Muscle of leg (tissue), 16 donors: ENCODE measurements at places on chromosomes 2 and 18. TPM values are rescaled to one million over a fixed set of nuclear protein-coding genes. Genes with fewer than 3 reads are reported as not detected.

- DNase-seq: peak; percentile 52
Observed at GRCh38 chr2:113126845-113127645, at the start of gene IL1RN. Gene IL1RN, plus strand, starts transcription at chr2:113127598. Its CDS starts 27 bp downstream, at chr2:113127625.

- peak; percentile 81 for DNase-seq
Observed at GRCh38 chr2:46876741-46877384, 38.7 kb downstream of the MCFD2 start.

DNA sequence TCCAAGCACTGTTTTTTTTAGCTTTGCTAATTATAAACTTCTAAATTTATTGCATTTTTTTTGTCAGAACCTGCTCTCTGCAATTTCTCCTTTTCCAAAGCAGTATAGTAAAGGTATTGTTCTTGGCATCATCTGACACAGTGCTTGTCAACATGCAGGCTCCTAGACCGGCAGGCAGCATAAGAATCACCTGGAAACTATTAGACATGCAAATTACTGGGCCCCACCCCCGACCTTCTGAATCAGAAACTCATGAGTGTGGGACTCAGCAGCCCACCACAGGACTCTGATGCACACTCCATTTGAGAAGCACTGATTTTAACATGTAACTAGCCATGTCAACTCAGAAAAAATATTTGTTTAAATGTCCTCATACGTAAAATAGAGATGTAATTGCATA, 551.1 kb upstream of the CELF4 start:
- DNase-seq: no peak

DNA sequence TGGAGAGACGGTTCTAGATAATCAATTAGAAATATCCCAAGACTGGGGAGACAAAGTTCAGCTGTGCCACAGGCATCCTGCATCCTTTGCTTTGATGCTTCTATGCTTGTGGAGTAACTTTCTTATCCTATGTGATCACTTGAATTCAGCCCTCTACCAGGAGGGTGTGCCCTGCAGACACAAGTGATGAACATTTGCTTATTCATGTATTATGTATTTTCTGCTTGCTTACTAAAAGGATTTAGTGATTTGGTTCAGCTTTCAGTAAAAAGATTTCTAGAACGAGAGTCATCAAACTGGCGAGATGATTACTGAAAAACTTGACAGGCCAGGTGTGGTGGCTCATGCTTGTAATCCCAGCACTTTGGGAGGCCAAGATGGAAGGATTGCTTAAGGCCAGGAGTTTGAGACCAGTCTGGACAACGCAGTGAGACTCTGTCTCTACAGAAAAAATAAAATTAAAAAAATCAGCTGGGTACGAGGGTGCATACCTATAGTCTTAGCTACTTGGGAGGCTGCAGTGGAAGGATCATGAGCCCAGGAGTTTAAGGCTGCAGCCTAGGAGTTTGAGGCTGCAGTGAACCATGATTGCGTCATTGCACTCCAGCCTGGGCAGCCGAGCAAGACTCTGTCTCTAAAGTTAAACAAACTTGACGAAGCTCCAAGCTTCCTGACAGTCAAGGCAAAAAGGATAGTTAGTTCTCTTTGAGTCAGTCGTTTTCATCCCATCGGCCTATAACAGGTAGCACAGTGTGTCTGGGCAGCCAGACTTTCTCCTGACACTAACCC, 13.3 kb downstream of the HK2 start:
- DNase-seq: no peak

DNA sequence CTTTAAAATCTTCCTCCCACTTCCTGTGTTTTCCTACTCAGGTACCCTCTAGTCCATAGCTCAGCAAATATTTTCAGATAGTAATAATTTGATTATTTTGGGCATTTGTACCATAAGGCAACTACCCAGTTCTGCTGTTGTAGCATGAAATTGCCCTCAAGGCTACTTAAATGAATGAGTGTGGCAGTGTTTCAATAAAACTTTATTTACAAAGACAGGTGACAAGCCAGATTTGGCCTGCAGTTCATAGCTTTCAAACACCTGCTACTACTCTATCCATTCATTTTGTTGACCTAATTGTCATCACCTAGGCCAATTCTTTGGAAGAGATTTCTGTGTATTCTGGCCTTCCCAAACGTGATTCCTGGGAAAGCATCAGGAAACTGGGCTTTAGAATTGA, 28.9 kb downstream of the NYAP2 start:
- DNase-seq: no peak

Gene PFN4
- 1.8 TPM for polyA plus RNA-seq

GRCh38 chr2:38486213-38487026, 109.3 kb upstream of the ATL2 start:
- no peak for DNase-seq

DNA sequence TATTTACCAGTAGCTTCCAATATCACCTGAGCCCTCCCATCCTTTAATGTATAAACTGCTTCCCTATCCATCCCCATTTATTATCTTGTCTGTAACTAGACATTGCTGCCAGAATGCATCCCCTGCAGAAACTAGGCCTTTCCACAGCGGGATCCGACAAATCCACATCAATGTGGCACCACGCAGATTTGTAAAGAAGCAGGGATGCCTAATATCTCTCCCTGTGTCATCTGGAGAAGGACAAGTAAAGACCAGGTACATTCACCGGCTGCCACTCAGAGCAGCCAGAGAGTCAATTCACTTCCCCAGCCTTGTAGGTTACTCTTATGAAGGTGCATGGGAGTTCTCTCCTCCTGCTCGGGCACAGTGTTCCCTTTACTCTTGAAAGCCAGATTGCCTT, 98.8 kb upstream of the MAP3K20 start:
- no peak for DNase-seq

GRCh38 chr2:71922499-71923142, 225.0 kb downstream of the CYP26B1 start:
- no peak for DNase-seq

Gene FAM237A
- polyA plus RNA-seq: not detected

- no peak for DNase-seq
Observed at GRCh38 chr2:150232871-150233270, 254.6 kb downstream of the RND3 start.

- DNase-seq: no peak
Observed at GRCh38 chr2:171158036-171158789, 2.5 kb downstream of the TLK1 start.

Gene TUBA3D
- 0.11 TPM for polyA plus RNA-seq

DNA sequence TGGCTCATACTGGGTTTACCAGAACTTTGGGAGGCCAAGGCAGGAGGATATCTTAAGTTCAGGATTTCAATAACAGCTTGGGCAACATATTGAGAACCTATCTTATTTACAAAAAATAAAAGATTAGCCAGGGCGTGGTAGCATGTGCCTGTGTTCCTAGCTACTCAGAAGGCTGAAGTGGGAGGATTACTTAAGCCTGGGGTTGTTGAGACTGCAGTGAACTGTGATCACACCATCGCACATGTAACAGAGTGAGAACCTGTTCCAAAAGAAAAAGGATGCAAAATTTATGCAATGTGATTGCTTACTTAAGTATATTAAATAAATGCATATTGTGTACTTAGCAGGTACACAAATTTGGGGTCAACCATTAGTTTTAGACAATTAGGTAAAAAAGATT, 768.9 kb upstream of the CDH7 start:
- DNase-seq: no peak

GRCh38 chr2:28751956-28752630, 463 bp downstream of the PPP1CB start:
- DNase-seq: peak; percentile 53

- no peak for DNase-seq
Observed at GRCh38 chr2:157216286-157216965, 41.1 kb upstream of the GALNT5 start.

DNA sequence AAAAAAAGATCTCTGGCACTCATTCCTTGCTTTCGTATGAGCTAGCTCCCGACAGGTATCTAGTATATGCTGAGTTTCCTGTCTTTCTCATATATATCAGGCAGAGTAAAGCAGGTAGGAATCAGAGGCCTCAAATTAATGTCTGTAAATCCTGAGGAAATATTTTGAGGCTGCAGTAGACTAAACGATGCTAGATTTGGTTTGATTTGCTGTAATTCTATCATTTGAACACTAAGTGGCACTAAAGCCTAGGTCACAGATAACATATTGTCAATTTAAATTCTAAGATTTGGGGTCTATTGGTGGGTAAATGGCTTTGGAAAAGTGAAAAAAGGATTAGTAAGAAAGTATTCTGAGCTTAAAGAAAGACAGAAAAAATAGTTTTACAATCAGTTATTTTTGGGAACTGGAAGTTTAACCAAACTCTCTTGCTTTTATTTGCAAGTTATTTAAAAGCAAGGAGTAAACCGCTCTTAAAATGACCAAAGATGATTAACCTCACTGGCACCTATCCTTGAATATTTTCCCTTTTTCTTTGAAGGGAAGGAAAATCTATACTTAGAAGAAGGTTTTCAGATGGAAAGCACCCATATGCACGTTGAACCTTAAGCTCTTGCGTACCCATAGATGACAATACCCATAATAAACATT, 37.6 kb upstream of the SLC4A10 start:
- peak; percentile 26 for DNase-seq

- DNase-seq: no peak
Observed at GRCh38 chr2:61715506-61715905, 138.4 kb downstream of the FAM161A start.

Gene TNFRSF11A
- polyA plus RNA-seq: 2.6 TPM

- no peak for DNase-seq
Observed at GRCh38 chr2:161576421-161576820, 47.8 kb upstream of the SLC4A10 start.

Gene UGT1A10
- not detected for polyA plus RNA-seq

Gene SOWAHC
- polyA plus RNA-seq: 7.4 TPM

Gene EDAR
- 0.11 TPM for polyA plus RNA-seq

DNA sequence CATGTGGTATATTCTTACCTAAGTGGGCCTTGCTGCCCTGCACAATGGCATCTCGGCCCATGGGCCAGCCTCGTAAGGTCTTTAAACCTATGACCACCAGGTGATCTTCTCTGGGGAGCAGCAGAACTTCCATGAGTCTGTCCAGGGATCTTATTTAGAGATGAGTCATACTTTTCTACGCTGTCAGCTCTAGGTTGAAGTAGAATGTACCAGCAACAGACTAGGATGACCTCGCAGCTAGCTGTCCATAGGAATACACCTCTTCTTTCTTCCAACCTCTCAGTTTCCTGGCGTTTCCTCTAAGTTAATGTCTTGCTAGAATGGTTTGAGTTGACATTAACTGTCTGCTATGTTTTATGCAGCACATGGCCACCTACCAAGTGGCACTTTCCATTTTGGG, 15.6 kb upstream of the CXCR4 start:
- no peak for DNase-seq
